ENCODE measurements at places on chromosomes 5 and 9.

DNA sequence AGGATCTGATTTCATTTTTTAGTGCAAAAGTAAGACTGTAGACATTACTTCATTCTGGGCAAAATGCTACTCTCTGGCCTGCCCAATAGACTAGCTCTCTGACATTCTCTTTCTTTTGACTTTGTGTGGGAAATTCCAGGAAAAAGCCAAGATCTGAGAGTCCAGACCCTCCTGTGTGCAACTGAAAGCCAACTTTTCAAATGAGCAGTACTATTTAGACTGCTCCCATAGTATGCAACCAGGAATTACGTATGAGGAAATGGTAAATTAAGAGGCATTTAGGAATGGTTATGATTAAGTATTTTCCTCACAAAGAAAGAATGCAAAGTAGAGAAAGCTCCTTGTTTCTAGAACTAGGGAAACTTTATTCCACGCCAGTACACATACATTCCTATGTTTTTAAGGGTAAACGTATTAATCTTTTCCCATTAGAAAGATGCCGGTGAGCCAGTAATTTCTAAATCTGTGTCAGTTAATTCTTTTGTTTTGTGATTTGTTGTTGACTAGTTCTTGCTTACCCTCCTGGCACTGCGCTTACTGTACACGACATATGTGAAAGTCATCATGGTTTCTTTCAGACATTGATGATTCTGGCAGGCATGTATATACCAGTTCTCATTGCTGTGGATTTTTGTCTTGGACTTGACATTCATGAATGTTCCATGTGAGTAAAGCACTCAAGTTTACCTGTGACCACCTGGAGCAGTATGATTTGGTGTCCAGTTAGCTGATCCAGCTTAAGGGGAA is 56.0 kb downstream of the AOPEP start:
- no peak for DNase-seq

DNA sequence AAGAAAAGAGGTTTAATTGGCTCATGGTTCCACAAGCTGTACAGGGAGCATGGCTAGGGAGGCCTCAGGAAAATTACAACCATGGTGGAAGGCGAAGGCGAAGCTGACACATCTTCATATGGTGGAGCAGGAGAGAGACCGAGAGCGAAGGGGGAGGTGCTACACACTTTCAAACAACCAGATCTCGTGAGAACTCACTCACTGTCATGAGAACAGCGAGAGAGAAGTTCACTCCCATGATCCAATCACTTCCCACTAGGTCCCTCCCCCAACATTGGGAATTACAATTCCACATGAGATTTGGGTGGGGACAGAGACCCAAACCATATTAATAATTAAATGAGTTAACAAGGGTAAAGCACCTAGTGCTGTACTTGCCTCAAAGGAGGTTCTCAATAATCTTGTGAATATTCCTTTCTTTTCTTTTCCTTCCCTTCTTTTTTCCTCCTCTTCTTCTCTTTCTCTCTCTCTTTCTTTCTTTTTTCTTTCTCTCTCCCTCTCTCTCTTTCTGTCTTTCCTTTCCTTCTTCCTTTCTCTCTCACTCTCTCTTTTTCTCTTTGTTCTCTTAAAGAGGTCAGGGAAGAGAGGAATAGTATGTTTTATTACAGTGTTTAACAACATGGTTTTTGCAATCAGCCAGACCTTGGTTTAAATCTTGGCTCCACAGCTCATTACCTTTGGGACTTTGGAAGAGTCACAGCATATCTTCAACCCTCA is 29.0 kb downstream of the TNFSF15 start:
- no peak for DNase-seq

DNA sequence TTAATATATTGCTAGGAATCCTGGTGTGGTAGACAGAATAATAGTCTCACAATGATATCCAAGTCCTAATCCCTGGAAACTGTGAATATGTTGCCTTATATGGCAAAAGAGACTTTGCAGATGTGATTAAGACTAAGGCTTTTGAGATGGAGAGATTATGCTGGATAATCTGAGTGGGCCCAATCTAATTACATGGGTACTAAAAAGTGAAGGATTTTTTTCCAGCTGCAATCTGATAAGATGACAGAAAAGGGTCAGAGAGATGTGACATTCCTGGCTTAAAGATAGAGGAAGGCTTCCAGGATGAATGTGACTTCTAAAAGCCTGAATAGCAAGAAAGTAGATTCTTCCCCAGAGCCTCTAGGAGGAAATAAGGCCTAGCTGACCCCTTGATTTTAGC is 80.7 kb upstream of the MPDZ start:
- no peak for DNase-seq

DNA sequence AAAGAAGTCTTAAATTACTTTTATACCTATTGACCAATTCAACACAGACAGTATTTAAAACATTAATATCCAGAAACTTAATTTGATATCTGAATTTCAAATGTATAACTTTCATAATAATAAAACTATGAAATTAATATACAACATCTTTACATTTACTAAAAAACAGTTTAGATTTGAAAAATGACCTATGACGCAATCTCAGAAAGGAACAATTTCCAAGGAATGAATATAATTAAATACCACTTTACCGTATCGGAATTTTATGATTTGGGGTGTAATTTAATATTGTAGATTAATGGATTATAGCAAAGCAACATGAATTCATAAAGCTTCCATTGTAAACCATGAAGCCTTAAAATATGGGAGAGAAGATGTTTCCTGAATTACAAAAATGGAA is 321.5 kb upstream of the TRPM3 start:
- no peak for DNase-seq

DNA sequence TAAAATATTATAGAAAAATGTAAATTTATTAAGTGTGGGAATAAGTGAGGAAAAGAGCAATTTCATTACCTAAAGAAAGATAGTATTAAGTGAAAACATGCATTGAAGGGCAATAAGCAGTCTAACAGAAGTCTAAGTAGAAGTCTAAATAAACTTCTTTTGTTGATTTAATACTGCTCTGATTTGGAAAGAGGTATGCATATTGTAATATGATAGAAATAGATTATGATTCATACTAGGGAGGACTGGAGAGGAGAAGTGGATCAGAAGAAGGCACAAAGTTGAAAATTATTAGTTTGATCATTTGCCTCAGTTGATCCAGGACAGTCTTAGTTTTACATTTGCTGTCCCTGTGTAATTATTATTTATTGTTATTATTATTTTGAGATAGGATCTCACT is 6.6 kb upstream of the ERBIN start:
- DNase-seq: no peak

GRCh38 chr5:122421374-122422079 is 109.5 kb downstream of the SNCAIP start:
- DNase-seq: no peak

DNA sequence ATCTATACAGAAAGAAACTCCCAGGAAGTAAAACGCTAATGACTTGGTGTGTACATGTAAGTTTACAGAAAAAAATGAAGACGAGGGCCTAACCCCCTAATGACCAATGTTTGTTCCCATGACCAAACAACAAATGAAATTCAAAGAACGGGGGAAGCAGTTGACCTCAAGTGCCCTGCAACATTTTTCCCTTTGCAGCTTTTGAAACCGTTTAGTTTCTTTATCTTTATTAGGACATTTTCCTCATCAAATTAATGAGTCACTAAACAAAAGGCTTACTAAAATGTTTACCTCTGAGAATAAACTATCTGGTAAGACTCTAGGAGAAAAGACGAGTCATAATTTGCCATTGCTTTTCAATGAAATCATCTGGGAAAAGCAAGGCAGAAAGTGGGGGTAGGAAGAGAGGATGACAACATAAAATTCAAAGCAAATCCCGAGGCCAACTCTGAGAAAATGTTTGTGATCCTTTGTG is 57.4 kb downstream of the LHFPL2 start:
- no peak for DNase-seq

DNA sequence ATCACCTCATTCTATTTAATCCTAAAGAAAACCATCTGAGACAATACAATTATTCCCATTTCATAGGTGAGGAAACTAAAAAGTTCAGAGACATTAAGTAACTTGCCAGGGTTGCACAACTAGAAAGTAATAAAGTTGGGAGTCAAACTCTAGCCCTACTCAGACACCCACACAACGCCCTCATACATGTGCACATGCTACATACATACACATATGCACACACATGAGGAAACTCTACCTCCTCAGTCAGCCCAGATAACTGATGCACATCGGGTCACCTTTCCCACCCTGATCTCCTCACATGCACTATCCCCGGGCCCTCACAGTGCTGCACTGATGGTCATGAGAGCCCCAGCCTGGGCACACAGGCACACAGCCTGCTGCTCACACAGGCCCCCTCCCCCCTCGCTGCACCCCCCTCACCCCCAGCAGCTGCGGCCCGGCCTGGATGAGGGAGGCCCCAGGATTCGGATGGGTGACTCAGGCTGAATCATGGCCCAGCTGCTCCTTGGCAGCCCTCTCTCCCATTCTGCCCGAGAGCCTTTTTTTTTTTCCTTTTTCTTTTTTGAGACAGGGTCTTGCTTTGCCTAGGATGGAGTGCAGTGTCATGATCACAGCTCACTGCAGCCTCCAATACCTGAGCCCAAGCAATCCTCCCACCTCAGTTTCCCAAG is 5.0 kb upstream of the GPRIN1 start:
- no peak for DNase-seq

DNA sequence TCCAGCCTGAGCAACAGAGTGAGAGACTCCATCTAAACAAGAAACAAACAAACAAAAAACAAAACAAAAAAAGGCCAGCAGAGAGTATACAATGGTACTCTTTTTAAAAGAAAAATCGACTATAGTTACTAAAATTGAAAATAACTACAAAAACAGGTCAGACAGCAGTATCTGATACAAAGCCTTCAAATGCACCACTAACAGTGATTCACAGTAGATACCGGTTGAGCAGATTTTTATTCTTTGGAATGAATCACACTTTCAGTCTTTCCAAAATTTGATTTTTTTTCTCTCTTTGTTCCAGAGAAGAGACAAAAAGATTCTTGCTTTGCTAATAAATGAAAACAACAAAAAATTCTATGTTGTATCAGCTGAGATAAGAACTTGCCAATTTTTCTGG is 36.9 kb downstream of the ROR2 start:
- no peak for DNase-seq

- DNase-seq: no peak
Measured at GRCh38 chr5:122295138-122295537, 16.9 kb upstream of the SNCAIP start.

GRCh38 chr9:108852079-108852478 is 3.7 kb downstream of the ACTL7B start:
- DNase-seq: no peak

- no peak for DNase-seq
Measured at GRCh38 chr5:167709625-167710024, 581.8 kb upstream of the WWC1 start.

GRCh38 chr5:891117-891836 is 1.3 kb downstream of the BRD9 start:
- DNase-seq: no peak

- no peak for DNase-seq
Measured at GRCh38 chr5:52148679-52149078, 639.0 kb upstream of the ITGA1 start.

GRCh38 chr9:128912270-128912853 is 8.4 kb upstream of the PHYHD1 start:
- DNase-seq: no peak

GRCh38 chr5:141362719-141363118 is 1.2 kb upstream of the PCDHGA5 start:
- DNase-seq: no peak

DNA sequence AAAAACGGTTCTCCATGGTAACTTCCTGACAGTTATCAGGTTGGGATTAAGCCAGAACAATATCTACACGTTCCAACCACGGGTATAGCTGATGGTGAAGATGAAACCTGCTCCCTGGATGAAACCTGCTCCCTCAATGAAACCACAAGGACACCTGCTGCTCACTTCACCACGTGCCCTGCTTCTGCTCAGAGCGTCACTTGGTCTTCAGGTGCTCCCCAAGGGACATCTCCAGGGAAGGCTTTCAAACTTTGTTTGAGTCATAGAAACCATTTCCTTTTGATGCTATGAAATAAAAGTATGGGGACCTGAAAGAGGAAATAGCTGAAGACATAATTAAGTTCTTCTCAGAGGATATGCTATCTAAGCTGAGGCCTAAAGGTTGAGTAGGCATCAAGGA is 242.4 kb downstream of the MED10 start:
- DNase-seq: no peak

GRCh38 chr5:65903581-65903980 is 22.8 kb upstream of the ERBIN start:
- DNase-seq: no peak

DNA sequence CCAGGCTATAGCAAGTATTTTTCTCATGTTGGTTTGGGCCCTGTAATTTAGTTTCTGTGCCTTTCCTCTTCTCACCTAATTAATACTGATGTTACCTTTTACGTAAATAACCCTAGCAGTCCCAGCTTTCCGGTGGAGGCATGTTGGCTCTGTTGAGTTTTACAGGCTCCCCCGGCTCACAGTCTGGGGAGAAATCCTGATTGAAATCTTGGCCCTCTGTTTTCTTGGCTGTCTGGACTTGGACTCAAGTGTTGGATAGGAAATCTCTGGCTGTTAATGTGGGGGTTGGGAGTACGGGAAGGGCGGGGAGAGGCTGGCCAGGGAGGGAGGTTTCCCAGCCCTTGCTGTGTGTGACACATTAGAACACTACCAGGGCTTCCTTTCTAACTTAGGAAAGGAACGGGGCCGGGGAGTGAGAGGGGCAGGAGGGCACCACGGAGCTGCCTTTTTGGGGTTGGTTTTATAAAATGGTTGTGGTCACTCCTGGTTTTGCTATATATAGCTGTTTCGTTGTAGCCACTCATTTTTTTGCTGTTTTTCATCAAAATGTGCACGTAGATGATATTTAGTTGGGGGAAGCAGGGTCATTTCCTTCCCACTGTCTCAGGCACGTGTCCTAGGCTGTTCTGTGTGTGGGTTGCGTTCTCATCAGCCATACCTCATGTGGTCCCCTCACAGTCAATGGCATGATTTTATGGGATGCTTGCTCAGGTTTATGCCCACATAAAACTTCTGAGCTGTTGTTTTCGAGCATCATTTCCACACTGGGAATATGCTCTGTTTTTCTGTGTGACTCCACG is 11.0 kb downstream of the TRIO start:
- no peak for DNase-seq

DNA sequence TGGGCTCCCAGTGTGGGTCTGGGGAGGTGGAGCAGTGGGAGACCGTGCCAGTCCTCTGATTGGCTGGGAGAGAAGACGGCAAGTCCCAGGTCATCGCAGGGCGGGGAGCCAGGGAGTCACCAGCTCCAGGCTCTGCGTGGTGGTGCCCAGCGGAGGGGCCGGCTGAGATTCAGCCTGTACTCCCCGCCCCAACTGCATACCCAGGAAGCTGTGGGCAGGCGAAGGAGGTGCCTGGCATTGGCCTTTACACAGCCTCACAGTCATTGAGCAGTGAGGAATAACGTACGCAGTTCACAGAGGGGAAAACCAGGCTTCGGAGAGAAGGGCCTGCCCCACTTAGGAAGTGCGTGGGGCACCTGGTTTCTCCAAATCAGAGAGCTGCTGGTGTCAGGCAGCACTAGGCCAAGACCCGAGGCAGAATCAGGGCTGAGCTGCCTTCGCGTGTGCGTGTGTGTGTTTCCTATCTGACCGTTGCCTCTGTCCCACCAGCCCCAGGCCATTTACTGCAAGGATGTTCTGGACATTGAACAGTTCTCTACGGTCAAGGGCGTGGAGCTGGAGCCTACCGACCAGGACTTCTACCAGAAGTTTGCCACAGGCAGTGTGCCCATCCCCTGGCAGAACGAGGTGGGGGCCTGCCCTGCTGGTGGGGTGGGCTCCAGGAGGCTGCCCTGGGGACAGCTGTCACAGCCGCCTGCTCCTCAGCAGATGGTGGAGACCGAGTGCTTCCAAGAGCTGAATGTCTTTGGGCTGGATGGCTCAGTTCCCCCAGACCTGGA is 6.2 kb upstream of the PRR7 start:
- DNase-seq: no peak

- DNase-seq: no peak
Measured at GRCh38 chr9:35414889-35415288, 75.0 kb upstream of the RUSC2 start.

Data from stimulated activated CD4-positive, alpha-beta T cell treated with anti-CD3 and anti-CD28 coated beads, Interleukin-2, amount 100 ng/mL, for 24 hours (primary cell).